Ascending aorta (tissue), 2 donors: ENCODE measurements at places on chromosomes 7 and 10.

DNA sequence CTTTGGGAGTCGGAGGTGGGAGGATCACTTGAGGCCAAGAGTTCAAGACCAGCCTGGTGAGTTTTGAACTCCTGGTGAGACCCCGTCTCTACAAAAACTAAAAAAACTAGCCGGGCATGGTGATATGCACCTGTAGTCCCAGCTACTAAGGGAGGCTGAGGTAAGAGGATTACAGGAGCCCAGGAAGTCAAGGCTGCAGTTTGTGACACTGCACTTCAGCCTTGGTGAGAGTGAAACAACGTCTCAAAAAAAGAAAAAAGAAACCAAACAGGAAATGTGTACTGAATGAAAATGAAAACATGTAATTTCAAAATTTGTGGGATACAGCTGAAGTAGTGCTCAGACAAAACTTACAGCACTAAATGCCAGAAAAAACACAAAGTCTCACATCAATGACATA lies 7.6 kb downstream of the ARHGAP12 start:
- no peaks in the 10 kb centered on the region for H3K27me3 ChIP-seq
- H3K36me3 ChIP-seq, result no peaks in the 10 kb centered on the region
- H3K4me1 ChIP-seq, result no peaks in the 10 kb centered on the region
- H3K27ac ChIP-seq, result no peak overlapping the region

DNA sequence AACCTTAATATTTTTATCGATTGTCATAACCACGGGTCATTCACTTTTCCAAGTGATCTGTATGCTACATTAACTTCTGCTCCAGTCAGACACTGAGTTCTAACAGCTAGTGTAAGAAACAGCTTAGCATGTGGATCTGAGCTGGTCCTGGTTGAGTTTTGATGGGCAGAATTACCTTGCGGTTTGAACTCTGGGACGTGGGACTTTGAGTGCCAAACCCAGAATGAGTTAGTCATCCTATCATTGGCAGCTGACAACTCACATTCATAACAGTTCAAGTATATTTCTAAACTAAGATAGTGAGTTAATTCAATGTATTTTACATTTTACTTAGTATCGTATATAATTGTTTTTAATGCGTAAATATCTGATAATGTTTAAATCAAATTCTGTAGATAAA lies 43.2 kb downstream of the C7orf33 start:
- no peaks in the 10 kb centered on the region for H3K4me1 ChIP-seq
- no peaks in the 10 kb centered on the region for H3K27me3 ChIP-seq
- no peak overlapping the region for H3K4me3 ChIP-seq
- no peaks in the 10 kb centered on the region for H3K36me3 ChIP-seq
- DNase-seq, result no peak

GRCh38 chr7:140495514-140496097 lies 16.3 kb upstream of the MKRN1 start:
- DNase-seq, result no peak
- no peaks in the 10 kb centered on the region for H3K36me3 ChIP-seq
- no peak overlapping the region for H3K4me3 ChIP-seq
- H3K27me3 ChIP-seq, result no peaks in the 10 kb centered on the region

DNA sequence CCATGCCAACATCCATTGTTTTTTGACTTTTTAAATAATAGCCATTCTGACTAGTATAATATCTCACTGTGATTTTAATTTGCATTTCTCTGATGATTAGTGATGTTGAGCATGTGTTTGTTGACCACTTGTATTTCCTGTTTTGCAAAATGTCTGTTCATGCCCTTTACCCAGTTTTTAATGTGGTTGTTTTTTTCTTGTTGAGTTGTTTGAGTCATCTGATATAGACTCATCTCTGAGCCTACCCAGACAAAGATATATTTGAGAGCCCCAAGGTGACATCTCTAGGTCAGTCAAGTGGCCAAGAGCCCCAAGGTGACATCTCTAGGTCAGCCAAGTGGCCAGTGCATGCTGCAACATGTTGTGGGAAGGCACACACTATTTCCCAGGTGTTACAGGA lies 224.7 kb downstream of the HECW1 start:
- no peaks in the 10 kb centered on the region for H3K4me1 ChIP-seq

DNA sequence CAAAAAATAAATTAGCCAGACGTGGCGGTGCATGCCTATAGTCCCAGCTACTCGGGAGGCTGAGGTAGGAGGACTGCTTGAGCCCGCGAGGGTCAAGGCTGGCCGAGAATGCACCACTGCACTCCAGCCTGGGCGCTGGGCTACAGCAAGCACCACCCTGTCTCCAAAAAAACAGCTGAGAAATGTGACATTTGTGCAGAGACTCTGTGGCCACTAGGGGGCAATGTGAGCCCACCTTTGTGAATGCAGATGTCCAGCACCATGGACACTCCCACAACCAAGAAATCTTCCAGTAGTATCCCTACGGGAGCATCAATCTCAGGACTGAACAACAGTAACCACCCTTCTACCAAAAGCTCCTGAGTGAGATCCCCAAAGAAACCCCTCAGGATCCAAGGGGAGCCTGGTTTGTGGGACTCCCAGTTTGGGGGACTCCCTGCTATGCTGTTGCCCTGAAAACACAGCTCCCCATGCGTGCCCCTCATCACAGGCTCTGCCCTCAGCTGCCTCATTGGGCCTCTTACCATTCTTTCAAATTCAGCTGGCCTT lies 6.2 kb upstream of the AHCYL2 start:
- no peak overlapping the region for H3K27ac ChIP-seq
- no peaks in the 10 kb centered on the region for H3K4me1 ChIP-seq
- no peak overlapping the region for H3K4me3 ChIP-seq
- H3K36me3 ChIP-seq, result no peaks in the 10 kb centered on the region

DNA sequence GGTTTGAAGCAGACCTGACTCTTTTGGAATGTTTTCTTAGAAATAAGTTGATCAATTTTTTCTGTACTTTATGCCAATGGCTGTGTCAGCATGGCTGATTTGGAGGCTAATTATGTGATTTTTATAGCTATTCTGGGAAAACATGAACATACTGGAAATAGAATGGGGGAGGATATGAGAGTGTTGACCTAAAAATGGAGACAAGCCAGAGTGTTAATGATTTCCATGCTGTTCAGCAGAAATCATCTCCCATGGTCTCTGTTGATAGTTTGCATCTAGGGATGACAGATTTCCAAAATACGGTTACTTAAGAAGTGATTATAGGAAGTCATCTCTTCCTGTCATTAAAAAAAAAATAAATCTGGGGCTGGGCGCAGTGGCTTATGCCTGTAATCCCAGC lies 32.7 kb upstream of the DMTF1 start:
- H3K4me1 ChIP-seq, result no peaks in the 10 kb centered on the region
- no peak overlapping the region for H3K27ac ChIP-seq
- H3K36me3 ChIP-seq, result no peaks in the 10 kb centered on the region
- H3K27me3 ChIP-seq, result no peaks in the 10 kb centered on the region
- no peak overlapping the region for H3K4me3 ChIP-seq
- no peak for DNase-seq

DNA sequence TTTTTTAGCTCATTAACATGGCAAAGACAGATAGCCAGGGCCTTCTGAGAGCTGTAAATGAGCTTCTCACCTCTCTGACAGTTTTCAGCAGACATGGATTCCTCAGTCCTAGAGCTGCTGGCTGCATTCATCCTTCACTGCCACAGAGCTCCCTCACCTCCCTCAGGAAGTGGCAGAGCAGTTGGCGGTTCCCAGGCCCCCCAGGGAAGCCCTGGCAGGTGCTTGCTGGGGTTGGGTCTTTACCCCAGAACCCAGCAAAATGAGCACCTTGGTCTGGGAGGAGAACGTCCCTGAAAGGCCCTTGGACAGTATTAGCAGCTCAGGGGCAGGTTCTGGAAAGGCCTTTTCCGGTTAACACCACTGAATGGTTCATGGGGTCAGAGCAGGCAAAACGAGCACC lies 288.0 kb downstream of the PTPRN2 start:
- H3K27ac ChIP-seq, result no peak overlapping the region
- H3K4me1 ChIP-seq, result no peaks in the 10 kb centered on the region
- H3K27me3 ChIP-seq, result no peaks in the 10 kb centered on the region
- no peaks in the 10 kb centered on the region for H3K36me3 ChIP-seq
- no peak overlapping the region for H3K4me3 ChIP-seq
- no peak for DNase-seq

DNA sequence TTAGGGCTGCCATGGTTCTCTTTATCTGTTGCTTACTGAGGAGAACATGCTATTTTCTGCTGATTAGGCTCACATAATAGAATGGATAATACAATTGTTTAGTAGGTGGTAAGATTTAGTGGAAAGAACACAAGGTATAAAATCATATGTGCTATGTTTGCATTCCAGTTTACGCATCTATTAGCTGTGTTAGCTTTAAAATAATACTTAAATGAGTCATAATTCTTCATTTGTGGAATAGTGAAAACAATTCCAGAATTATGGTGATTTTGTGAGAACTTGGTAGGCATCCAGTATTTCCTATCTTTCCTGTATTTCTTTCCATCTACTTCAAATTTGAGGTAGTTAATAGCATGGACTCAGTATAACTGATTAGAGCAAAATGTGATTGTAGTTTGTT lies 1585.5 kb upstream of the LRRTM3 start:
- DNase-seq, result no peak
- H3K27ac ChIP-seq, result no peak overlapping the region
- H3K4me3 ChIP-seq, result no peak overlapping the region
- no peaks in the 10 kb centered on the region for H3K27me3 ChIP-seq

GRCh38 chr10:33483124-33483815 lies 148.8 kb upstream of the NRP1 start:
- H3K36me3 ChIP-seq, result no peaks in the 10 kb centered on the region
- H3K27ac ChIP-seq, result no peak overlapping the region
- no peak for DNase-seq
- no peaks in the 10 kb centered on the region for H3K4me1 ChIP-seq

- H3K4me1 ChIP-seq, result peaks cover 8% of the 10 kb centered on the region
- no peak for DNase-seq
- H3K36me3 ChIP-seq, result no peaks in the 10 kb centered on the region
- H3K4me3 ChIP-seq, result peak overlapping the region; percentile 30
- H3K27me3 ChIP-seq, result no peaks in the 10 kb centered on the region
Measured at GRCh38 chr10:774661-775244, 85.3 kb upstream of the DIP2C start.

DNA sequence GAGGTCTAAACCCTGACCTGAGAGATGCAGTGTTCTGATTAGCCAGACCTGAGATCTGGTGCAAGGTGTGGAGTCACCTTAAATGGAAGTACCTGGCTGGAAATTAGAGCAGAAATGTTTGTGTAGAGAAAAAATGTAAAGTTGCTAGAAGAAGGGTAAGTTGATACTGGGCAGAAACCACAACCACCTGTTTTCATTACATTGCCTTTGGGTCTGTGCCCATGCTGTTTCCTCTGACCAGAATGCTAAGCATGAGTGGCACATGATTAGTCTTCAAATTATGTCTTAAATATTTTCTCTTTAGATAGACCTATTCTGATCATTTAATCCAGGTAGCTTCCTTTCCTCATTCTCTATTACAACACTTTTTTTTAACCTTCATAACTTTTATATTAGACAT lies 69.0 kb downstream of the CASD1 start:
- peaks cover 5% of the 10 kb centered on the region for H3K36me3 ChIP-seq
- H3K4me1 ChIP-seq, result no peaks in the 10 kb centered on the region
- H3K27ac ChIP-seq, result no peak overlapping the region
- no peak overlapping the region for H3K4me3 ChIP-seq
